ENCODE measurements at places on chromosomes 12 and 14.
A peak's percentile ranks its signal among the peaks of the same experiment; 100 is the strongest.

DNA sequence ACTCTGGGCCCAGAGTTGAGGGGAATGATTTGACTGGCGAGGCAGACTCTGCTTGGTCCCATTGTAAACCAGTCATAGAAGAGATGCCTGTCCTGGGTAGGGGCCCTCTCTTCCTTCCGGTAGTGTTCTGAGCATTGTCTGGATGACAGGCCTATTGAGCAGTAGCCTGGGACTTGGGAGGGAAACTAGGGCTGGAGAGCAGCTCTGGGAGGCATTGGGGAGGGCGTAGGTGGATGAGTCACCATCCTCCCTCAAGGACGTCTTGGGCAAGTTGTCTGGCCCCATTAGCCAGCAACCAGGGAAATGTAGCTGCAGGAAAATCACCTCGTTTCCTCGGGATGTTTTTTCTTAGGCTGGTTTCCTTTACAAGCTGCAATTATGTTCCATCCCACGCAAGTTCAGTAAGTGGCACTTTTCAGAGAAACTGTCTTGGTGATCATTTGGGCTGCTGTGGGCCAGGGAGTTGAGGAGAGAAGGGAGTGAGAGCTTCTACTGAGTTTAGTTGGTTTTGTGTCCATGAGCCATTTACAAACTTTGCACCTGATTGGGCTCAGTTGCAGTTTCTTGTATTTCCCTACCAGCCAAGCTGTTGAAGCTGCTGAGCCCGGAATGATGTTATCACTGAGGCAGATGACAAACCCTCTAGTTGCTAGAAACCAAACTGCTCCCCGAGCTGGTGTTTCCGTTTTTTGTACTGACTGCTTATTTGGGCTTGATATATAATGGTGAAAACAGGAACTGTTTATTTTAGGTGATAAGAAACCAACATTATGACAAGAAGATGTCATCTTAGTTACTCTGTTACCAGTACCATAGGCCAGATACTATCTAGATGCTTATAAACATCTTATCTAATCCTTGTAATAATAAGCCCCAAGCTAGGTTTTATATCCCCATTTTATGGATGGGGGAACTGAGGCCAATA lies 147.6 kb downstream of the CHST11 start:
- DNase-seq, result peak; percentile 82

- no peak for DNase-seq
These were observed 265.0 kb downstream of the SSPN start for GRCh38 chr12:26460361-26460760.

GRCh38 chr12:23504043-23504442 lies 445.4 kb downstream of the SOX5 start:
- no peak for DNase-seq

GRCh38 chr12:143964-144649 lies 69.8 kb downstream of the SLC6A12 start:
- DNase-seq, result no peak

GRCh38 chr12:47989666-47990065 lies 14.6 kb downstream of the COL2A1 start:
- no peak for DNase-seq

- DNase-seq, result no peak
These were observed 87.5 kb downstream of the SCARB1 start for GRCh38 chr12:124776125-124776513.

- DNase-seq, result no peak
These were observed 168.9 kb upstream of the RASSF8 start for GRCh38 chr12:25789541-25789944.

DNA sequence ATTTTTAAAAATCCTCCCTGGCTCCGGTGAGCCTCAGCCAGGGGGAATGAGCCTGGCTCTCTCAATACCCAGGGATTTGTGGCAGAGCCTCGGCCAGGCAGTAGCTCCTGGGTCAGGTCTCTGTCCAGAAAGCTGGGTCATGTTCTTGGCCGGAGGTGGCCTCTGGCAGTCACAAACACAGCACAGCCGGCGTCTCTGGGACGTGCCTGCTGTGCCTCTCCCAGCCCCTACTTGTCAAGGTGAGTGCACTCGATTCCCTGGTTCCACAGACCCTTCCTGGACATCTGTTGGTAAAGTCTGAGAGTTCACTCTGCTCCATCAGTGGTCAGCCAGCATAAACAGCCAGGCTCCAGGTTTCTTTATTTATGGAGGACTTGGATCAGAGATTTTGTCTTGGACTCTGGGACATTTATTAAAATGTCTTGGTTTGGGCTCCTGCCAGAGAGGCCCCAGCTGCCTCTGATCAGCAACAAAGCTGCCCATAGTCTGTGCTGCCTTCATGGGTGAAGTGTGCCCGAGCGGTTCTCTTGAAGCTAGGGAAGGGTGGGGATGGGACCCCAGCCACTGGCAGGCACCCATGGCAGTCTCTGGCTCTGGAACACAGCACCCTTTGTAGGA lies 56.7 kb downstream of the DGLUCY start:
- no peak for DNase-seq

GRCh38 chr12:3962631-3963483 lies 89.7 kb upstream of the PARP11 start:
- DNase-seq, result no peak

DNA sequence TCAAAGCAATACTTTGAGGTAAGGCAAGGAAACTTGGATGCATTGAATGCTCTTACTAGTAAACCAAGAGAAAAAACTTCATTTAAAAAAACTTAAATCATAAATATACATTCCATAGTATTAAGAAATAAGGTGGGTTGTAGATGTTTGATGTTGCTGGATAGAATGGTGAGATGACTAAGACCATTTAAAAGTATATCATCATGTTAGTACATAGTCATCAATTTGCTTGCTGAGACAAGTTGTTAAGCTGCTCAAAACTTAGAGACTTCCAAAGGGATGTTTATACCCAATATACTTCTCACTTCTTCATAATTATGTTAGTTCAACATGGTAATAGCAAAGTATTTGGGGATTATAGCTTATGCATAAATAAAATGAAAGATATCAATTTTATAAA lies 675.5 kb upstream of the MGAT4C start:
- no peak for DNase-seq

GRCh38 chr12:33828326-33828725 lies 194.0 kb upstream of the ALG10 start:
- no peak for DNase-seq

- DNase-seq, result no peak
These were observed 313.0 kb upstream of the PRKD1 start for GRCh38 chr14:30240685-30241084.

- no peak for DNase-seq
These were observed 96.1 kb upstream of the SLC16A7 start for GRCh38 chr12:59499774-59500173.

DNA sequence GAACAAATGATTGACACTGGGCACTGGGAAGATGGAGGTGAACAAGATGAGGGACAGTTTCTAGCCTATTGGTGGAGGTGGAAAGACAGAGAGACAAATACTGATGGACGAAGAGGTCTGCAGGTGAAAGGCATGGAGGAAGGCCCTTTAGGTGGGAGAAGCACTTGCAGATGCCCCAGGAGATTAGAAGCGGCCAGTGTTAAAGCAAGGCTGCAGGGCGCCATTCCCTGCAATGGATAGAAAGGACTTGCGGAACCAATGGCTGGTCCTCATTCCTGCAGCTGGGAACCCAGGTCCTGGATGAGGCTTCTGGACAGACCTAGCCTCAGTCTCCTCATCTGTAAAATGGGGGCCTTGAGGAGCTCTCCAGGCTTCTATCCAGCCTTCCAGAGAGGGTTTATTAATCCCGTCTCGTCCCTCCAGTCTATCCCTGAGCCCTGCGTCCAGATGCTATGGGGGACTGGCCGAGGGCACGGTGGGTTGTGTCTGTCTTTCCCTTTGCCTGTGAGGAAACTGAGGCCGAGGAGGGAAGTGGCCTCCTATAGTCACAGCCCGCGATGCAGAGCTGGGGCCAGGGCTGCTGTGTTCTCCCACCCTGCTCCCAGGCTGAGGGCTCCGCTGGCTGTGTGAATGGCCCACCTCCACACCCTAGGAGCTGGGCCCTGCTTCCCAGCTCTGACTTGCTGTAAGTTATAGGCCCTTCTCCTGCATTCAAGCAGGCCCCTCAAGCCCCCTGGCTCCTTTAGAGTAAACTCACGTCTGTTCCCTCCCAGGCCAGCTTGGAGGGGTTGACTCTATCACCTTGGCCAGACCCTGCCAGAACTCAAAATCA lies 33.0 kb downstream of the CYP46A1 start:
- DNase-seq, result no peak

DNA sequence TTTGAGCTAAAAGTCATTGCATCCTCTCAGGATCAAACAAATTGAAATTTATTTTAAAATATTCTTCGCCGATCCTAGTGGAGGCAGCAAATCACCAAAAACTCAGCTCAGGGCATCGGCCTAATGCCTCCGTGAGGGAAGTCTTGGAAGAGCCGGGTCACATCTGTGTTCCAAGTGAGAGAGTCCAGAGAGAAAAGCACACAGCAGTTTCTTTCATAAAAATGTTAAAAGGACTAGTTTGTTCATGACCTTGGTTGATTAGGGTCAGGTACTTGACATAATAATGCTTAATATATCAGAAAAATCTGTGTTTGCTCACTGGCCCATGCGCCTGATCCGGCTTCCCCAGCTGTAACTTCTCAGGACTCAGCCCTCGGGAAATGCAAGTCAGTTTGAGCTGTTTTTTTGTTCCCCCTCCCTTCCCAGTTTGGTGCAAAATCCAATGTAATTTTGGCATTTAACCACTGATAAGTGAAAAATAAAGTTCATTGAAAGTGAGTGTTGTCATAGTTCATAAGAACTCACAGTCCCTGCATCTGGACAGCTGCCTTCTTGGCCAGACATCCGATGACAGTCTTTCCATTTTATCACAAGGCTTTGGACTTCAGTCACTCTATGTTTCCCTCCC lies 161.7 kb downstream of the CAND1 start:
- DNase-seq, result peak; percentile 49

GRCh38 chr12:20777420-20777819 lies 33.1 kb upstream of the SLCO1B3 start:
- DNase-seq, result no peak

DNA sequence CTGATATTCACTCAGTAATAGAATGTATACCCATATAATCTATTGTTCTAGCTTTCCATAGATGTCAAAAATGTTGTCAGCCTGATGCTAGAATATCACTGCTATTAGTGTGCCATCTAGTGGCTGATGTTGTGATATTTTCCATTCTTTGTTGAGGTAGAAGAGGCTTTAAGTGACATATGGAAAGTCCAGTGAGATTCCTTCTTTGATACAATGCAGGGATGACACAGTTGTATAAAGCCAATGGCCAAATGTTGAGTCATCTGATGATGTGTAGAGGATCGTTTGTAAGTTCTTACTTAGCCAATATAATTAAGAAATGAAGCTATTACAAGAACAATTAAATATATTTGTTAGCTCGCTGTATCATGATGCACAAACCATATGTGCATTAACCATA lies 58.1 kb upstream of the PCED1B start:
- peak; percentile 54 for DNase-seq

DNA sequence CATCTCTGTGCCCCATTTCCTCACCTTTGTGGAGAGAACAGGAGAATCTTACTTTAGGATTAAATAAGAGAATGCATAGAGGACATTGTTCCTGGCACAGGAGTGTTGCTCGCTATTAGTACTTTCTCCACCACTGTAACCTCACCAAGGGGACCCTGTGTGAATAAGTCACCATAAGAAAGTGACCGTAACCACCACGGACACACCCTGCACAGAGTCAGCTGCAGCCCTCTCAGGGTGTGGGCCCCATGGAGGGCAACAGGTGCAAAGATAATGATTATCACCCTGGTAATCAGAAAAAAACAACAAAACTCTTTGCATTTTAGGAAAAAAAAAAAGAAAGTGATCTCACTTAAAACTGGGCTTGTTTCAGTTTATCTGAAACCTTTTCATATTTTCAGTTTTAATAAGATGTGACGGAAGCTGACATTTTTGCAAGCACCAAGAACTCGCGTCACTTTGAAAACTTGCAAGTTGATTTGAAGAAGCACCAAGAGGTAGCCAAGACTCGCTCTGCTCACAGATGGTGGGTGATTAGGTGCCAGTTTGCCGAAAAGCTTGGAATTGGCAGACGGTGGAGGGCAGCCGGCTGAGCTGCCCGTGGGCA lies 87.0 kb upstream of the VRK1 start:
- DNase-seq, result no peak

- no peak for DNase-seq
These were observed 71.9 kb upstream of the GNPNAT1 start for GRCh38 chr14:52863334-52863700.

DNA sequence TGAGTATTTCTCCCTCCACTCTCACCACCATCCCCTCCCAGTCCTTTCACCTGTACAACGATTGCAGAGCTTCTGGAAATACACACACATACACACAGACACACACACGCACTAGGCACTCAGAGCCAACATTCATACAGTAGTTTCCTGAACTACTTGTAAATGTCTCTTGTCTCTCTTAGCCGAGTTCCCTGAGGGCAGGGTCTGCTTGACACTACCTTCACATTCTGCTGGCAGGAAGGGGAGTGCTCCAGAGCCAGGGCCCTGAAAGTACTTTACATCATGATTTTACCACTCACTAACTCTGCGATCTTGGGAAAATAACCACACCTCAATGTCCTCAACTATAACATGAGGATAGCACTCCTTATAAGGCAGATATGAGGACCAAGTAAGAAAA lies 82.7 kb downstream of the GAS2L3 start:
- DNase-seq, result no peak

GRCh38 chr14:61894452-61895077 lies 132.3 kb downstream of the SNAPC1 start:
- peak; percentile 31 for DNase-seq

- DNase-seq, result peak; percentile 81
These were observed 2.3 kb downstream of the TULP3 start for GRCh38 chr12:2893007-2893406.

- no peak for DNase-seq
These were observed 176.3 kb upstream of the DIO2 start for GRCh38 chr14:80387563-80387981.

DNA sequence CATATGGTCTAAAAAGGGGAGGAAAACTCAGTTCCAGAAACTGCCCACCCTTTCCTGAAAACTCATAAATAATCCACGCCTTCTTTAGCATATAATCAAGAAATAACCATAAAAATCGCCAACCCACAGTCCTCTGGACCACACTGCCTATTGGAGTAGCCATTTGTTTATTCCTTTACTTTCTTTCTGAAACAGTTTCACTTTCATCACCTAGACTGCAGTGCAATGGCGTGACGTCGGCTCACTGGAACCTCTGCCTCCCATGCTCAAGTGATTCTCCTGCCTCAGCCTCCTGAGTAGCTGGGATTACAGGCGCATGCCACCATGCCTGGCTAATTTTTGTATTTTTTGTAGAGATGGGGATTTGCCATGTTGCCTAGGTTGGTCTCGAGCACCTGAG lies 44.2 kb downstream of the CLMN start:
- DNase-seq, result no peak

GRCh38 chr12:5985471-5985870 lies 40.4 kb upstream of the ANO2 start:
- DNase-seq, result no peak

- DNase-seq, result no peak
These were observed 32.3 kb downstream of the GIT2 start for GRCh38 chr12:109963743-109964429.

- DNase-seq, result peak; percentile 100
These were observed 52.3 kb downstream of the SLC25A47 start for GRCh38 chr14:100375266-100375962.

GRCh38 chr14:86221000-86221399 lies 691.1 kb downstream of the FLRT2 start:
- DNase-seq, result no peak

- no peak for DNase-seq
These were observed 22.9 kb downstream of the JKAMP start for GRCh38 chr14:59507063-59507751.

GRCh38 chr12:2075508-2076195 lies 22.9 kb downstream of the CACNA1C start:
- no peak for DNase-seq
